ENCODE measurements at places on chromosomes 16 and 17.

DNA sequence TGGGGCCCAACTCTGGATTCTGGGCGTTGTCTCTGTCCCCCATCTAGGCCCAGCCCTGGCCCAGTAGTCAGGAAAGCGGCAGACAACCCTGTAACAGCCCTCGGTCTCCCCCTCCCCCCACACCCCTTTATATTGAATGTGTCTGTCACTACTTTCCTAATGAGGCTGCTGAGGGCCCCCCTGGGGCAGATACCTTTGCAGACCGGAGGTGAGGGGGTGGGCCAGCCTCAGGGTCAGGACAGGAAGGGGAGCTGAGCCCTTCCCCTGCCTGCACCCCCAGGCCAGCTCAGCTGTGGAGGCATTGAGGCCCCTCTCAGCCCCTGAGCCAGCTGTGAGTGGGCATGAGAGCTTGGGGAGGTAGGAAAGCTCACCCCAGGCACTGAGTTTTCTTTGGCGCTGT, 17.1 kb downstream of the RAI1 start:
- no peak for DNase-seq

DNA sequence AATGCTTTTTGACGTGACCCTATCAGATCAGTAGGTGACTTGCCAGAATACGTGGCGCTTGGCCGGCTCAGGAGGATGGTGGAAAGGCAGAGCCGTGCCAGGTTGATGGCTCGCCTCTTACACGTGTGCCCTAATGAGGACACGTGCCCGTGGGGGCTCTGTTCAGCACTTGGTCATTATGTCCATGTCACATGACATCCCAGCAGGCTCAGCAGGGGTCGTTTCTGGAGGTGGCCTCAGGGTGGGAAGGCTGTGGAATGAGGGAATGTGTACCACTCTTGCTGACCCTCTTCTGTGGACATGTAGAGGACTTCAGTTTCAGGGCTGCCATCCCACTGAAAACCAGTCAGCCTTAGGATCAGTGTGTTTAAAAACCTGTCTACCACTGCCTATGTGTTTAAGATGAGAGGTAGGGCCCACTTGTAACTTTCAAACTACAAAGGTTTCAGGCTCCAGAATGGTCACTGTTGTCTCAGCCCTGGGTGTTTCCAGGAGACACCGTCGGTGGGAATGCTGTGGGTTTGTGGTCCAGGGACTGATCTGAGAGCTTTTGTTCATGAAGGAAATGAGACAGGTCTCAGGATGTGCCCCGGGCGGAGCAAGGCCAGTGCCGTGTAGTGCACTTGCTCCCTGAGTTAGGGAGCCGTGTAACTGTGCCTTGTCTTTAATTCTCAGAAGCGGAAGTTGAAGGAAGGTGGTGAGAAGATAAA, 12.1 kb downstream of the UBN1 start:
- DNase-seq: no peak

GRCh38 chr16:559411-560203, 587 bp upstream of the PRR35 start:
- DNase-seq: no peak

GRCh38 chr16:66457888-66458287, 30.8 kb downstream of the BEAN1 start:
- DNase-seq: no peak

DNA sequence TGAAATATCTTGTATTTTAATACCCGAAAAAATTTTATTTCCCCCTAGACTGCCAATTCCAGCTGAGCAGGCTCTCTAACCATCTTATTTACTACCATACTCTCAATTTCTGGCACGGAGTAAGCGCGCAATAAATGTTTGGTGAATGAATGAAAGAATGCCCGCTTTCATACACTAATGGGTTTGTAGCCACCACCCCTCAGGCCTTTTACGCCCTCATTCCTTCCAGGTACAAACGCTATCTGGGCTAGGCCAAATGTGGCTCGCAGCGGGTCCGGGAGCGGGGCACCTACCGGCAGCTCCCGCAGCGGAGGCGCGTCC, 536 bp upstream of the PLD2 start:
- DNase-seq: peak; percentile 58

Data from NCI-H82 (cell line).